ENCODE measurements at places on chromosomes 3 and 15.
A peak's percentile ranks its signal among the peaks of the same experiment; 100 is the strongest.

GRCh38 chr3:55017876-55018275 is 90.0 kb upstream of the LRTM1 start:
- no peak for DNase-seq

- DNase-seq = no peak
Observed at GRCh38 chr15:62138124-62138523, 27.0 kb downstream of the C2CD4B start.

GRCh38 chr3:66403323-66403990 is 97.4 kb downstream of the LRIG1 start:
- DNase-seq = no peak

DNA sequence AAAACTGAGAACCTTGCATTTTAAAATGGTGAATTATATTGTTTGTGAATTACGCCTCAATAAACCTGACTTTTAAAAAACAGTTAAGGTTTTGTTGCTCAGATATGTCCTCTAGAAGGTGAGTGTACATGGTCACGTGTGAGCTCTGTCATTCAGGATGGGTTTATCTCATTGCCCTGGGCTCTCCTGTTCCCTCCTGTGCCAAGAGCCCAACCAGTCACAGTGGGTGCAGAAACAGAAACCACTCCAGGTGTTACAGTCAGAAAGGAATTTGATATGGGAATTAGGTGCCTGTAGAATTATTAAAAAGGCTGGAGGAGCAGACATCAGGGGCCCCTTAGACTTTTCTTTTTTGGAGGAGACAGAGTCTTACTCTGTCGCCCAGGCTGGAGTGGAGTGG is 196.4 kb downstream of the STT3B start:
- no peak for DNase-seq

DNA sequence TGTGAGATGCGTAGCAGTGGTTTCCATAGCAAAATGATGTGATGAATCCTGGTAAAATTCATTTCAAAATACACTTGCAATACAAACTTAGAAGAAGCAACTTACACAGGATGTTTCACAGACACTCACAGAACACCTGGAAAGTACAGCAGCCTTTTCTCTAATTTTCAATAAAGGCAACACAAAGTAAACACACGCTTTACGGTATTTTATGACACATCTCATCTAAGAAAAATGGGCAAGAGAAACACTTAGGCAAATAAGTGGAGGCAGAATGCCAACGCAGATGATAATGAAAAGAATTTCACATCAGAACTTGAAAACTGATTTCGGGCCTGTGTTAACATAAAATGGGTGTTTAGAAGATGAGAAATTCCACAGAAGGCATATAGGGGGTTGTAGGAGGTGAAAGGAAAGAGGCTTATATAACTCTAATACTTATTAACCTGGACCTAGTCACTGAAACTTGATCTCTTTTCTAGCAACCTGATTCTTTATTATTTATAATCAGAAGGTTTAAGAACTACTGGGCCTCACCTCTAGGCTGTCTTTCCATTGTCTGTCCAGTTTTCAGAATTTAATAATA is 25.6 kb upstream of the MAP3K13 start:
- DNase-seq = no peak

DNA sequence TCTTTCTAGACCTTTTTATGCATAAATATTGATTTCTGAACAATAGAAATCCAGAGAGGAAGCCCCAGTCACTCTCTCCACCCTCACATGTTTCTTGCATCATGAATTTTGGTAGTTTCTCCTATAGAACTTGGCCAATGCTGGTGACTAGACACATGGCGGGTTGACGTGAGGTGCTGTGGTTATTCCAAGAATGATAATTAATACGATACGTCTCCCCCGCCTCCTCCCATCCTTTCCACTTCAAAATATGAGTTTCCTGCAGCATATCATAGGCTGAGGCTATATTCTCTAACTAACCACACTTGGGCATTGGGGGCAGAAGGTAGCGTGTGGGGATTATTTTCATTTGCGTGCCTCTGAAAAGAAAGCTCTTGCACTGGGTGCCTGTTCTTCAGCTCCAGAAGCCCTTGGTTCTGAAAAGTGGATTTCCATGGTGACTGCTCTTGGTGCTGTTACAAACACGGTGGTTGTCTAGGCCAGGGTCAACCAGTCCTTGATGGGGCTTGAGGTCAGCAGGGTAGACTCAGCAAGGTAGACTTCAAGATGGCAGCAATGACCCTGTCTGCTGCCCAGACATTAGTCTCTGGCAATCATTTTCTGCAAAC is 5.3 kb downstream of the TNFSF10 start:
- no peak for DNase-seq

GRCh38 chr3:18987862-18988447 is 160.4 kb upstream of the KCNH8 start:
- no peak for DNase-seq

DNA sequence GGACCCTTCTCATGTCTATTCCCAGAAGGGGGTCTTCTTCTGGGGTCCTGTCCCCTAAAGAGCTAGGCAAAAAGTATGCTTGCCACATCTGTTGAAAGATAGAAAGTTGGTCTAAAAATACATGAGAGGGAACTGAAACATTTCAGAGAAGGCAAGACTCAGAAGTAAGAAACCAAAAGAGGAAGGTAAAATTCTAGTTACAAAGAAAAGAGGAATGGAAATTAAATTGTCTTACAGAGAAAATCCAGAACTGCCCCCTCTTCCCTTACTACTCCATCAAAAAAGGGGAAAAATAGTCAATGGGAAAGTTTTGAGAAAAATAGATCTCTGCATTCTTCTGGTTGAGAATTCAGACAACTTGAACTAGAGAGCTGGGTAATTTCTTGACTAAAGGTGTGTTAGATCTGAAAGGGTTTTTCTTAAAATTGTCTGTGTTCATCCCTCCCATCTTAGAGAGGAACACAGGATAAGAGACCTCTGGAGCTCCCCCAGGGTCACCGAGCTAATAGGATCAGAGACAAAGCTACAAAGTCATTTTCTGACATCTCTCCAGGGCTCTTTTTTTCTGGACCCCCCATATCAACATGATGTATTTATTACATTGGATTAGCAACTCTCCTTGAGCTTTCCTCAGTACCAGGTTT is 32.3 kb upstream of the CCR2 start:
- DNase-seq = no peak

DNA sequence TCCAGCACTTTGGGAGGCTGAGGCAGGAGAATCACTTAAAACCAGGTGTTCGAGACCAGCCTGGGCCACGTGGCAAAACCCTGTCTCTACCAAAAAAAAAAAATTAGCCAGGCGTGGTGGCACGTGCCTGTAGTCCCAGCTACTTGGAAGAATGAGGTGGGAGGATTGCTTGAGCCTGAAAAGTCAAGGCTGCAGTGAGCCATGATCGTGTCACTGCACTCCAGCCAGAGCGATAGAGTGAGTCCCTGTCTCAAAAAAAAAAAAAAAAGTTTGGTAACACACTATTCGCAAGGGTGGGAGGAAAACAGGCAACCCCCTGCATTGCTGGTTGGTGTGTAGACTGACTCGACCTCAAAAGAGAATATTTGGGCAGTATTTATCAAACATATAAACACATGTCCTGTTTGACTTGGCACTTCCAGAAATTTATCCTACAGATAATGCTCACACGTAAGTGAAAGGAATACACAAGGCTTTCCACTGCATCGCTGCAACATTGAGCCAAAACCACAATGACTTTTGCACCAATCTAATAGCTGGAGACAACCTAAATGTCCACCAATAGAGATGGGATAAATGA is 3.1 kb upstream of the ANPEP start:
- no peak for DNase-seq

DNA sequence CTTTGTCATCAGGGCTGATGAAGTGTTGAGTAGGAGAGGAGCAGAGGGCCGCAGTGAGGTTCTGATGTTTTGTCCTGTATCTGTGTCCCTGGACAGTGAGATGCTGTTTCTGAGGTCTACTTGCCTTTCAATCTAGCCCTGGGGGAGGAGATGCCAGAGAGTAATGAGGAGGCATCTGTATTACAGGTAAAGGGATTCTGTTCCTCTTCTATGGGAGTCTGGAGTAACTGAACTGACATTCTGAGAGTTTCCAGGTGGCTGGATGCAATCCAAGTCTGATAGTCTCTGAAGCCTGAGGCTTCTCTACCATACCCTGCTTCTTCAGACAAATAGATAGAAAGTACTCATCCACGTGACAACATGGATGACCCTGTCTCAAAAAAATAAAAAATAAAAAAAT is 60.9 kb downstream of the IL12A start:
- DNase-seq = no peak

DNA sequence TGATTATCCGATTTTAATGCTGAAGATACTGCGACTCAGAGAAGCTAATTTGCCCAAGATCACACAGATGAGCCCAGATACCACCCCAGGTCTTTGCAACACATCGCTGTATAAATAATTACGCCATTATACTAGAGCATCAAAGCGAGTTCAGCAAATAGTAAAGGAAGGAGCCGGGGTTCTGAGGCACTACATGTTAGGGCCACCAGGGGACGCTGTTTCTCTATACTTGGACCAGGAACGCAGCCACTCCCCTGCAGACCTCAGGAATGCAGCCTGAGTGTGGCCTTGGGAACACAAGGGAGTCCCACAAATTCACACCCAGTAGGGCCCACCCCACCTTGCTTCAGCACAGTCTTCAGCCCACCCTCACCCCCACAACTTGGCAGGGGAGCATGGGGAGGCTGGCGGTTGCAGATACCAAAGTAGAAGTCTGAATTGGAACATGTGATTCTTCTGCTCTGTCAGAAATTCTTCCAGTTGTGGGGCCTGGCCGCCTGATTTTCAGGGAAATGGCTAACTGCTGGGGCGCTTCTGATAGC is 57.8 kb upstream of the RYK start:
- peak; percentile 73 for DNase-seq

DNA sequence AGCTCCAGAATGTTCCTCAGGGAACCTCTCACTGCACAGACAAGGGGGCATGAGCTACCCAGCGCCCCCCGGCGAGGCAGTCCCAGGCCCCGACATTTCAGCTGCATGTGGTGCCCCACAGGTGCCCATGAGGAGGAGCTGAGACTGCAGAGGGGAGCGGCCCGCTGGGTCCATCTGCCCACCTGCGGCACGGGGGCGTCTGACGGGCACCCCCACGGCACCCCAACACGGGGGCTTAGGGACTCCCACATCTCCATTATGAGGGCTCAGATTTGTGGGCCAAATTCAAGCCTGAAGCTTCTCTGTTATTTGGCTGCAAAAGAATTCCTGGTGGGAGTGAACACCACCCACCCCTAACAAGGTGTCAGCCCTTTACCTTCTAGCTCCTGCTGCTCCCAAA is 258.4 kb downstream of the UACA start:
- no peak for DNase-seq

- DNase-seq = no peak
Observed at GRCh38 chr3:177336873-177337450, 139.7 kb upstream of the TBL1XR1 start.

- DNase-seq = no peak
Observed at GRCh38 chr15:39438799-39439592, 141.9 kb upstream of the THBS1 start.

DNA sequence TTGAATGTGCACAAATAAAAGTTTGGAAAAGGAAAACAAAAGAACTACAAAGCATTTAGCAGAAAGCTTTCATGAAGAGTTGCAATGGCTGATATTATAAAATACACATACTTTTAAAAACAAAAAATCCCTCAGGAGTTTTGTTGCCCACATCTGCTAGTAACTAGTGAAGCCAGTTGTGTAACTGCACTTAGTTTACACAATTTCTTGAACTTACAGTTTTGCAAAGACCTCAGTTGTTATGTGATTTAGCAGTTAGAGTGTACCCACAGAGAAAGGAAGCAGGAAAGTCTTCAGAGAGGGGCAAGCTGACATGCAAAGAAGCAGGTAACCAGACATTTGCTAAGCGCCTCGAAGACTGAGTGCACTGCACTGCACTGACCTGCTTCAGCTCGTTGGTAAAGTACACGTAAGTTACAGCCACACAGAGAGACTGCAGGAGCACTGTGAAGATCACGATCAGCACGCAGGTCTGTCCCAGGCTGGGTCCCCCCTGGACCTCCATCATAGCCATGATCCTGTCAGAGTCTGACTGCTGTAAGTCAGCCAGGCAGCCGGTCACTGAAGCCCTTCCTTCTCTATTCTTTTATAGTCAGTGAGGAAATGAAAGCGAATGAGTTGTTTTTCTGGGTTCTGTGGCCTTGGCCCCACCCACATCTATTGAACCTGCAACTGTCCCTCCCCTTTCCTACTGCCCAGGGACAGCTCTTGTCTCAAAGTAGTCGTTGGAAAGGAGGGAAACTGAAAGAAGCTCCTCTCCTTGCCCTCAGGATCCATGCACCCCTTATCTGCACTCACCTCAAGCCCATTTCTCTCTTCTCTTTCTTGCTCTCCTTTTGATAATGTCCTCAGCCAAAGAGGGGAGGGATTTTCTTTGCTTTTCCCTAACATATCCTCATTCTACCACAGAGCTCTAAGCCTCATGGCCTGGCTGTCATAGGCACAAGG is at the start of gene TNFSF10:
TNFSF10 (minus strand) TSS at position 560 of the 948 bp plus-strand sequence; CDS start at position 514, 46 bp downstream.
- DNase-seq = peak; percentile 28

- DNase-seq = no peak
Observed at GRCh38 chr3:54206874-54207273, 84.5 kb downstream of the CACNA2D3 start.

- no peak for DNase-seq
Observed at GRCh38 chr3:123719862-123720453, 135.1 kb upstream of the HACD2 start.

DNA sequence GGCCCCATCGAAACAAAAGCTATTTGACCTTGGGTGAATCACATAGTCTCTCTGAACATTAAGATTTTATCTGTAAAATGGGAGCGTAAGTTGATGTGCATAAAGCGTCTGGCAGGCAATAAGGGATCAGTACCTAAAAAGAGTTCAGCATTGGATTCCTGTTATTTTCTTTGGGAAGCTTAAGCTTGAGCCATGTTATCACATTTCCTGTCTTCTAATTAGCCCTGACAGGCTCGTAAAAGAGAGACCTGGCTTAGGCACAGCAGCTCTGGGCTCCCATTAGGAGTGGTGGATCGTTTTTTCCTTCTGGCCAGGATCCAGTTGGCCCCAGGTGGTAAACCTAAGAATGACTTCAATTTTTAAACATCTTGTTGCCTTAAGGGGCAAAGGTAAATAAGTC is 26.0 kb upstream of the CA12 start:
- DNase-seq = no peak

GRCh38 chr3:47000922-47001730 is 21.7 kb downstream of the NBEAL2 start:
- DNase-seq = no peak

GRCh38 chr3:154227531-154227930 is 96.8 kb downstream of the DHX36 start:
- no peak for DNase-seq

GRCh38 chr3:18732474-18732873 is 307.3 kb upstream of the SATB1 start:
- no peak for DNase-seq

DNA sequence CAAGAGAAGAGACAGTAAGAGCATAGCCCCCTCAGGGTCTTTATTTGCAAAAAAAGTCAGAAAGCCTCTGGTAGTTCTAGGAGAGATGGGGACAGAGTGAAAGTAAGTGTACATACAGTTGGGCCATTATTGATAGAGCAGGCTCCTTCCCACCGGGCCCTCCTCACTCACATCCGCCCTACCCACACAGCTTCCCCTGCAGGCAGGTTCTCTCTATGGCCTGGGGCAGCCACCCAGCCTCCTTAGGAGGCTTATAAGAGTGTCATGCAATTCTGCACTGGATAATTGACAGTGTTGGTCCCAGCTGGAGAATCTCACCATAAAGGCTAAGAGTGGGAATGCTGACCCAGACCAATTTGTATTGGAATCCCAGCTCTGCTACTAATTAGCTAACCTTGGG is 49.5 kb downstream of the SLC30A4 start:
- no peak for DNase-seq

- DNase-seq = no peak
Observed at GRCh38 chr3:67123914-67124313, 125.8 kb downstream of the KBTBD8 start.
